Neural progenitor cell (in vitro differentiated cells): ENCODE measurements at places on chromosomes 3 and 15. TPM values are rescaled to one million over a fixed set of nuclear protein-coding genes. Genes with fewer than 3 reads are reported as not detected.

DNA sequence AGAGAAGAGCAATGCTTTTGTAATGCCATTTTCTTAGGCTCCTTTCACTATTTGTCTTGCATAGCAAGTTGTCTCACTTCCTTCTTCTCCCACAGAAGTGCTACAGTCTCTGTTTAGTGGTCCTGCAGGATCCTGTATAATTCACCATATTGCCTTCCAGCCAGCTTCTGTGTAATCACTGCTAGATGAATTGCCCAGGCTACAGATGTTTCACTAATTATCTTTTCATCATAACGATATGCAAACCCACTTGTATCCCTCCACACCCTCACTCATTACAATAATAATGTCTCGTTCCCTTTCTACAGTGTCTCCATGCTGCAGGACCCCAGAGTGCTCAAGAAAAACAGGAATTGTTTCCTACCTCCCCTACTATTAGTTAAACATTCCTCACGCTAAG is 402.9 kb downstream of the TBL1XR1 start:
- peaks cover 3% of the 10 kb centered on the region for H3K4me1 ChIP-seq
- no peaks in the 10 kb centered on the region for H3K36me3 ChIP-seq
- H3K4me3 ChIP-seq: no peak overlapping the region
- H3K27me3 ChIP-seq: no peaks in the 10 kb centered on the region
- no peak for DNase-seq

GRCh38 chr3:10594915-10595314 is 89.5 kb upstream of the ATP2B2 start:
- no peaks in the 10 kb centered on the region for H3K36me3 ChIP-seq
- H3K4me1 ChIP-seq: no peaks in the 10 kb centered on the region
- DNase-seq: peak; percentile 96
- H3K27ac ChIP-seq: no peak overlapping the region

Gene CKMT1B
- total RNA-seq: 4.4 and 4.6 TPM in 2 replicates

GRCh38 chr3:191333298-191333880 is 3.1 kb upstream of the UTS2B start:
- H3K4me1 ChIP-seq: peaks cover 40% of the 10 kb centered on the region
- no peak overlapping the region for H3K4me3 ChIP-seq
- no peaks in the 10 kb centered on the region for H3K36me3 ChIP-seq
- no peak for DNase-seq
- peaks cover 2% of the 10 kb centered on the region for H3K27me3 ChIP-seq

DNA sequence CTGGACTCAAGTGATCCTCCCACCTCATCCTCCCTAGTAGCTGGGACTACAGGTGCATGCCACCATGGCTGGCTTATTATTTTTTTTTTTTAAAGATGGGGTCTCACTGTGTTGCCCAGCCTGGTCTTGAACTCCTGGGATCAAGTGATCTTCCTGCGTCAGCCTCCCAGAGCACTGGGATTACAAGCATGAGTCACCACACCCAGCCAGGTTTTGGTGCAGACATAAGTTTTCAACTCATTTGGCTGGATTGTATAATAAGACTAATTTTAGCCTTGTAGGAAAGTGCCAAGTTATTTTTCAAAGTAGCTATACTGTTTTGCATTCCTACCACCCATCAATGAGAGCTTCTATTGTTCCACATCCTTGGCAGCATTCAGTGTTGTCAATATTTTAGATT is 32.1 kb downstream of the BUB1B start:
- H3K27ac ChIP-seq: no peak overlapping the region
- H3K27me3 ChIP-seq: no peaks in the 10 kb centered on the region
- peaks cover 26% of the 10 kb centered on the region for H3K36me3 ChIP-seq
